ENCODE measurements at places on chromosomes 3 and 15.

DNA sequence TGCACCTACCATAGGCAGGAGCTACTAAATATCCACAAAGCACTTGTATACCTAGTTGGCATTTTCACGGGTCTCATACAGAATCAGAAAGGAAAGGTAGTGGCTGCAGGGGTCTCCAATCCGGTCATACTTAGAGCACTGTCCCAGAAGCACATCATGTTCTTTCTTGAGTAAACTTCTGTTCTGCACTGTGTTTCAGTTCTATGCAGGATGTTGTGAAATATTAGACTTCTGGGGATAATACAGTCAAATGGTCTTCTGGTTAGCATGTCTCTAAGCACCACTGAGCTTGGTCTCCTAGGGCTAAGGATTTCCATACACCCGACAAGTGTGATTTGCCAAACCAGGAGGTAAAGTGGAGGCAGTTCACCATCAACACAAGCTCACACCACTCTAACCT, 27.9 kb downstream of the MINDY4B start:
- no peak for DNase-seq

- no peak for DNase-seq
Observed at GRCh38 chr3:158568784-158569183, 2.2 kb upstream of the MLF1 start.

DNA sequence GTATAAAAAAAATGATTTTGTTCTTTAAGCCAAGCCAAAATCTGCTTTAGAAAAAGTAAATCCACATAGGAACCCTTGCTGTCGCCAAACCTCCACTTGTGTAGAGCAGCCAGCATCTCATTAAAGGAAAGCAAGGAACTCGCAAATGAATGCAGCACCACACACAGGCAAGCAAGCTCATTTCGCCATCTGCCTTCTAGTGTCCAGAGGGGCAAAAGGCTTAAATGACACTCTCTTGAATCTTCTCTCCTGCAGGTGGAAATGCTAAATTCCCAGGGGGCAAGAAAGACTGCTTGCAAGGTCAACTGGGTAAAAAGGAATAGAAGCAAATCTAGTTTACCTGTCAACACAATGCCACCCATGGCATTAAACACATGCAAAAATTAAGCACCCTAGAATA, 2.4 kb downstream of the MB21D2 start:
- no peak for DNase-seq

GRCh38 chr3:67518236-67518635, 136.2 kb downstream of the SUCLG2 start:
- no peak for DNase-seq

GRCh38 chr3:190432216-190432615, 17.5 kb downstream of the TMEM207 start:
- DNase-seq, result no peak
